Upper lobe of left lung (tissue), 6 donors: ENCODE measurements at places on chromosomes 2 and 18. TPM values are rescaled to one million over a fixed set of nuclear protein-coding genes. Genes with fewer than 3 reads are reported as not detected.

Gene APCDD1
- total RNA-seq: 10.2 TPM

Gene COLEC11
- 1.4 TPM for total RNA-seq

Gene LDLRAD4
- total RNA-seq: 25.1 TPM

Gene ACMSD
- not detected for total RNA-seq

Gene IL1B
- total RNA-seq: 6.2 TPM

Gene SATB2
- 2.2 TPM for total RNA-seq

Gene NEU2
- not detected for total RNA-seq

Gene CDK5R2
- not detected for total RNA-seq

Gene IL36RN
- total RNA-seq: not detected

Gene ALPI
- total RNA-seq: not detected

Gene RPS27A
- 719 TPM for total RNA-seq

Gene RTP5
- not detected for total RNA-seq

Gene ZNF24
- total RNA-seq: 42.8 TPM

Gene KCNG2
- total RNA-seq: not detected

Gene PLA2R1
- total RNA-seq: 7.3 TPM

Gene TBC1D8
- total RNA-seq: 61.9 TPM
